ENCODE measurements at places on chromosomes 12 and 14.

DNA sequence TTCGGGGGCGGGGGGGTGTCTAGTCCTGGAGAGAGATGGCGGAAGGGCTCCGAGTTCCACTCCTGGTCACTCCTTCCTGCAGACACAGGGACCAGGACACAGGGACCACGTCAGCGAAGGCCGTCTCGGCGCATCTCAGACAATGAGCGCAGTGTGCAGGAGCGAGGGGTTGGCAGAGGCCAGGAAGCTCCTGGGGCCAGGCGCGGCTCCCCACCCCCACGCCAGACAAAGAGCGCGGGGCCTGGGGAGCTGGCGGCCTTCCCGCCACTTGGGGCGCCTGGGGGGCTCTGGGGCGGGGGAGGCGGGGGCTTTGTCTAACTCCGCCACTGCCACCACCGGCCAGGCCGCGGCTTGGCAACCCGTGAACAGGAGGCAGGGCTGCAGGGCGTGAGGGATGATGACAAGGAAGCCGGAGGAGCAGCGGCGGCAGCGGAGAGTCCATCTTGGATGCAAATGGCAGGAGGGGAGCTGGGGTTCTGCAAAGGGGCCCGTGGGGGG is 2.2 kb downstream of the CDK2AP1 start:
- no peak for DNase-seq

GRCh38 chr12:69337311-69338090 is 10.7 kb upstream of the LYZ start:
- DNase-seq = no peak

- DNase-seq = no peak
Measured at GRCh38 chr12:122813310-122813713, 21.9 kb upstream of the HIP1R start.

- no peak for DNase-seq
Measured at GRCh38 chr14:93716746-93717667, 71.3 kb downstream of the PRIMA1 start.

DNA sequence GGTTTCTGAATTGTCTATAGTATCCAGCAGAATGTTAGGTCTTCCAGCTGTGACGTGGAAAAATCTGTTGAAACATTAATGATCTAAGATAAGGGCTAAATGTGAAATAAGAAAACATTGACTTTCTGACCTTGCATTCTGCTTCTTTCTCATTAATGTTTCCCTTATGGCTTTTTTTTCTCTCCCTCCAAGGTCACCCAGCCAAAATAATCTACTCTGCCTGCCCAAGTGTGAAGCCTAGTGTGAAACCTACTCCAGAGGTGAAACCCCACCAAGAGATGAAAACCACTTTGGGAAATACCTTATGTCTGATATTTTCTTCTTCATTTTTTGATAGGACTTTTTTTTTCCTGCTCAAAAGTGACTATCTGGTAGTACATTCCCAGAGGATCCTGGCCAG is 108.0 kb downstream of the SSPN start:
- no peak for DNase-seq

DNA sequence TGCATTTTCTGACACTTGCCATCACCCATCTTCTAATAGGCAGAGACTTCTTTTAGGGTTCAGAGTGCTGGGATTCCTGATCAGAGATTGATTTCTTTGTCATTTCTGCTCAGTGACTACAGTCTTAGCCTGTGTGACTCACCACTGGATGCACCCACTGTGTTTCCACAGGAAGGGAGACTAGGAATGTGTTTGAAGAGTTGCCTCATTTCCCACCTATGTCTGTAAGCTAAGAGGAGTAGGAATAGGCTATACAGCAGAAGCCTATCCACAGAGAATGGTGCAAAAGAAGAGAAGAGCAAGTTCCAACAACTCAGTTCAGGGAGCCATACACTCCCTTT is 60.2 kb upstream of the ACTN1 start:
- no peak for DNase-seq
